ENCODE measurements at places on chromosomes 3 and 15.

- DNase-seq = no peak
Observed at GRCh38 chr3:33372218-33373081, 67.8 kb downstream of the UBP1 start.

GRCh38 chr15:98416222-98416855 lies 232.0 kb upstream of the IGF1R start:
- no peak for DNase-seq

DNA sequence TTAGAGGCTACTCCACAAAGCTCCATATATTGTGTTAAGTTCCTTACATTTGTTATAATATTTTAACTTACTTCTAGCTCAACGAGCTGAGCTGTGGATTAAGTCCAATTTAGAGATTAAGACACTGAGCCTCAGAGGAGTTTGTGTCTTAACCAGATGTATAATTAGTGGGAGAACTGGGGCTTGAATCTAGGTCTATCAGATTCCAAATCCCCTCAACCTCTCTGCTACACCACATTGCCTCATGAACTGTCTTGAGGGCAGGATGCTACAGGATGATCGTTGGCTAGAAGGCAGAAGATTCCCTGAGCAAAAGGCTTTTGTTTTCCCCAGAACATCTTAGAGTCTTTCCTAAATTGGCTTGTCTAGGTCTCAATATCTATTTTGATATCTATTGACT lies 890.8 kb downstream of the NAALADL2 start:
- DNase-seq = no peak

GRCh38 chr15:55279746-55280351 lies 9.8 kb downstream of the RAB27A start:
- DNase-seq = no peak

- no peak for DNase-seq
Observed at GRCh38 chr3:187259171-187259570, 32.4 kb downstream of the MASP1 start.

DNA sequence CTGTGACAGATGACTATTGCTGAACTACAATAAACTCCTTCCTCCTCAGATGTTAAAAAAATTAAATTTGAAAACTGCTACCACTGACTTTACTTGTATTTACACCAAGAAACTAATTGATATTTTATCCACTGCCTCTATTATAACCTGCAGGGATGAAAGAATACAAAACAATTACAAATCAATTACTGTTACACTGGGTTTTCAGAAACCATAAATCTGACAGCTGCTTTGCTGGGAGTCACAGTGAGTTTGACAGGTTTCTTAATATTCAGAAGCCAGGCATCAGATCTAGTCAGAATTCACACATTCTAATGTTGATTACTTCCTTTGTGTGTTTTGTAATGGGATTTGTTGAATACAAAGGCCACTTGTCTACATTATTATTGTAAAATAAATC lies 252.6 kb upstream of the MRPL3 start:
- DNase-seq = no peak

- no peak for DNase-seq
Observed at GRCh38 chr3:135499426-135499825, 466.1 kb upstream of the PPP2R3A start.

- no peak for DNase-seq
Observed at GRCh38 chr15:60072826-60073465, 68.8 kb downstream of the FOXB1 start.

- DNase-seq = no peak
Observed at GRCh38 chr3:66416556-66417304, 84.1 kb downstream of the LRIG1 start.

- DNase-seq = no peak
Observed at GRCh38 chr3:58068122-58068809, 60.0 kb downstream of the FLNB start.

All from cortex of kidney (tissue), 1 donor.